AG08396 (cell line): ENCODE measurements at places on chromosomes 6 and 20.
A peak's percentile ranks its signal among the peaks of the same experiment; 100 is the strongest.

- DNase-seq: no peak
Measured at GRCh38 chr6:129269076-129269475, 386.1 kb downstream of the LAMA2 start.

GRCh38 chr6:149566410-149567193 is 427 bp downstream of the GINM1 start:
- DNase-seq: peak; percentile 52

GRCh38 chr20:11008444-11009033 is 334.7 kb upstream of the JAG1 start:
- DNase-seq: no peak

GRCh38 chr6:46781478-46782378 is 11.5 kb upstream of the MEP1A start:
- DNase-seq: peak; percentile 21

- no peak for DNase-seq
Measured at GRCh38 chr6:168300975-168301647, 18.5 kb downstream of the DACT2 start.

DNA sequence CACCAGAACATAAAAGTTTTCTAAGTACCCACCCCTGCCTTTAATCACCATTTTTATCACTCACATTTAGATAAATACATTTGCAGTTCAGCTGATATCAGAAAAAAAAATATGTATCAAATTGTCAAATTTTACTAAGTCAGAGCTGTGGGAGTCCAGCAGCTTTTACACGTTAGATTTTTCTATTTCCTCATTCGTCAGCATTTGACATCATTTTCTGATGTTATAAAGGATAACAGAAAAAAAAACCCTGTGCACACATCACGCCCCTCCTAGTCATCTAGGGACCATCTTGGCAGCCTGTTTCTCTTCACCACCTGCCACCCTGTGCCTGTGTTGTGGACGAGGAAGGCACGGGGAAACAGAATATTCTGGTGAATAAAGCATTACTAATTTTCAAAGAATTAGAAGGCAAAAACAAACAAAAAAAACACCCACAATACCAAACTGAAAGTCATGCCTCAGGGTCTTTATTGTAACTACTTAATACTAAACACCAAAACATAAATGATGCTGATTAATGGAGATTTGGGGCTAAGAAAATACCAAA is 12.4 kb downstream of the B4GALT5 start:
- DNase-seq: no peak

DNA sequence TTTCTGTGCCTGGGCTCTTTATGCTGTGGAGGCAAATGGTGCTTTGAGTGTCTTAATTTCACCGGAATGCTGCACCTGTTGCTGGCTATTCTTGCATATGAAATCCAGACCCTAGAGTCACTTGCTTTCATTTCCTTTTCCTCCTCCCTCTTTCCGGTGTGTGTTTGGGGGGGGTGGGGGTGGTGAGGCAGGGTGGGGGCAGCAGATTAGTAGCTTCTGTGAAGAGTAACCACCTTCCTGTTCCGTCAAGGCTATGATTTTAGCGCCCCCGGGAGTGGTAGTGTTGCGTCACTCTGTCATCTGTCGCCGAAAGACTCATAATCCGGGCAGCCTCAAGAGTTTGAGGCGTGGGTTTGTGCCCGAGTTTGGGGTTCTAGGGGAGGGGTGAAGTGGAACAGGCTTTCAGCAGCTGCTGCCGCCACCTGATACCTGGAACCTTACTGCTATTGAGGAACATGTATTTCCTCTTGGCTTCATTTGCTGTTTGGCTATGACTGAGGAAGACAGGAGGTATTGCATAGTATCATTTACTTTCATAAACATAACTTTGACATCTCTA is 49.1 kb downstream of the UTRN start:
- no peak for DNase-seq

GRCh38 chr6:19569563-19569962 is 267.6 kb upstream of the ID4 start:
- DNase-seq: no peak

DNA sequence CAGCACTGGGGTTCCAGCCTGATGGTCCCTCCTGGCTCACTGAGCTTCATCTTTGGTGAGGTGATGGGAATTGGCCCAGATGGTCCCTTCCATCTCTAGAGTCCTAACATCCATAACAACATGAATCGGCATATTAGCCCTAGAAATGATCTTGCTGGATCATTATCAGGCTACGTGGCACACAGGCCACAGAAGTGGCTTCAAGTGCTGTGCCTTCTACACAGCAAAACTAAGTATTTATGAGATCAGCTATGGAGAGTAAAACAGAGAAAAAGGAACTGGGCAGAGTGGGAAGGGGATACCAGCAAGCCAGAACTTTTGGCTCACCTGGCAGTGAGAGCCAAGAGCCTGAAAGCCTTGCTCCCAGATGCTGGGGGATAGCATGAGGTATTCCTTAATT is 116.9 kb downstream of the TRERF1 start:
- DNase-seq: no peak

- no peak for DNase-seq
Measured at GRCh38 chr6:132072271-132072670, 121.1 kb upstream of the CCN2 start.

- DNase-seq: no peak
Measured at GRCh38 chr6:43428874-43429273, 1.5 kb downstream of the ABCC10 start.
